Brain pericyte (primary cell): ENCODE measurements at places on chromosomes 12 and 14.

DNA sequence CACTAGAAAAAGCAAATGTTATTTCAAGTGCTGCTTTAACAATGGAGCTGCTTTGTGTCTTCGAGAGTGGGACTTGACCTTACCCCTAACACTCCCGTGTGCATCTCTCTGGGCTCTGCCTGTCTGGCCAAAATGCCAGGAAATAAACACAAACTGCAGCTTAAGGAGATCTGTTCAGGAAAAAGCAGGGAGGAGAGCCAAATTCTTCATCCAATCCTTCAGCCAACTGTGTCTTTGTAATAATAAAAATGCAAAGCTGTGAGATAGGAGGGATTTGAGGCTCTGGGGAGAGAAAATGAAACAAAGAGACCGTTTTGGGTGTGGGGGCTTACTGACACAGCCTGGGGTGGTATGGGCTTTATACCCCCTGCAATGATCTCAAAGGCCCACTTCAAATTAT is 85.8 kb upstream of the WSCD2 start:
- no peak for DNase-seq

GRCh38 chr14:64266239-64266638 is 27.9 kb downstream of the ESR2 start:
- DNase-seq = no peak

DNA sequence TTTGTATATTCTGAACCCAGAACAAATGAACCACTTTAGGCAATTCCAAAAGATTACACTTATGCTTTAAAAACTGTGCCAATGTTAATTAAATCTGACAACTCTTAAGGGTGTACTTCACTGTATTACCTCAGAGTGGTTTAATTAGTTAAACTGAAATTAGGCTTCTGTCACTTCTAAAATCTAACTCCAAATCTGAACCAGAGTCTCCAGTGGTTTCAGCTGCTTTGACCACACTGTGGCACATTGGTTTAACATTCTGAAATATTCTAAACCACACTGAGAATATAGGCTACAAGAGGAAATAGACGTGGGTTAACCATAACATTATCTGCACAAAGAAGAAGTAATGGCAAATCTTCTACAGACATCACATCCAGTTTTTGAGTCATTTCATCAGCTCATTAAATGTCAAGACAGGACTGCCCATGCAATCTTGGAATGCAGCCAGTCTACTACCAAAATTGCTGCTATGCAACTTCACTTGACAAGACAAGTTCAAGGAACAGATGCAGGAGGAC is 94.8 kb downstream of the LRP6 start:
- no peak for DNase-seq

DNA sequence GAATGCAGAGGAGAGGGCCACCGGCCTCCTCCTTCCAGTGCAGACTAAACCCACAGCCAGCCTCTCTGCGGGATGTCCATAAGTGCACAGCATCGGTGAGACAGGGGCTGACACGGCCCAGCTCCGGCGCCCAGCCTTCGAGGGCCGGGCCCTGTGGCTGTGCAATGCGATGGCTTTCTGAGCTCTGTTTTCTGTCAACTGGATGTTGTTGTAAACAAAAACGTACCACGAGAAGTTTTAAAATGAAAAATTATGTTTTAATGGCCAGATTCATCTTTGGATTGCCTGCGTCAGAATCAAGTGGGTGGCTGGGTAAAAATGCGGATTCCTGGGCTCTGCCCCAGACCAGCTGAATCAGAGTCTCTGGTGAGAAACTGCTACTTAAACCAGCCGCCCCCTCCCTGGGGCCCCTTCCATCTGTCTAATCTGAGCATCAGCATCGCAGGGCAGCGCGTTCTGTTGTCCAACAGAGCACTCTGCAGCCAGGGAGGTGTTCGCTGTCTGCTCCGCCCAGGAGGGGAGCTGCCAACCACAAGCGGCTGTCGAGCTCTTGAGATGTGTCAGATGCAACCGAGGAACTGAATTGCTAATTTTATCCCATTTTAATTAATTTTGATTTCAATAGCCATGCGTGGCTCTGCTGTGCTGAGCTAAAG is 133.4 kb downstream of the RFLNA start:
- DNase-seq = no peak

DNA sequence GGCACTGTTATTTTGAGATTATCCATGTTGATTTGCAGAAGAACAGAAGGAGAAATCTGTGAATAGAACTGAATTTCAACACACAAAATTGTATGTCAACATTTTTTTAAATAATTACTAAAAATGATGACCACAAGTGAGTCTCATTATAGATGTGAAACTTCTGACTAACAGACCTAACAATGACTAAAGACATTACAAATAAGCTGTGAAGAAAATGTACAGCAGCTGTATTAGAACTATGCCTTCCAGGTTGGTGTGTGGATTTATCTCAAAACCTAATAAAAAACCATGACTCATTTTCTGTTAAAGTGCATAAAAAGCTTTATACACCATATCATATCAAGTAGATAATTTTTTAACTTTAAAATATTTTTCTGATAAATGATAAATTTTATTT is 22.5 kb upstream of the FOXG1 start:
- no peak for DNase-seq

GRCh38 chr14:65210118-65210821 is 108.0 kb upstream of the MAX start:
- DNase-seq = no peak

DNA sequence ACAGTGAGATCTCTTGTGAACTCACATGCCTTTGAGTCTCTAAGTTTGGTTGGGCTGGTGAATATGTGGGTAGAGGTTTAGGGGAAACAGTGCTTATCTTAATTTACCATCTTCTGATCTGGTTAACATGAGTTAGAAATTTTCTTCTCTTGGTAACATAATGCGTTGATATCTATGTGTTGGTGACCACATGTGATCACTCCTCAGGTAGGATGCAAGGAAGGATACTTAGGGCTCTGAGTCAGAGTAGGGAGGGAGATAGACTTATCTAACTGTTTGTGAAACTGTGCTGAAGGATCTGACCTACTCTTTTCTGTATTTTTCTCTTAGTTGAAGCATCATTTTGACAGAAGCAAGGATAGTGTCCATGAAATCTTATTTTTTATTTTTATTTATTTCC is 23.1 kb downstream of the FAM234B start:
- no peak for DNase-seq

DNA sequence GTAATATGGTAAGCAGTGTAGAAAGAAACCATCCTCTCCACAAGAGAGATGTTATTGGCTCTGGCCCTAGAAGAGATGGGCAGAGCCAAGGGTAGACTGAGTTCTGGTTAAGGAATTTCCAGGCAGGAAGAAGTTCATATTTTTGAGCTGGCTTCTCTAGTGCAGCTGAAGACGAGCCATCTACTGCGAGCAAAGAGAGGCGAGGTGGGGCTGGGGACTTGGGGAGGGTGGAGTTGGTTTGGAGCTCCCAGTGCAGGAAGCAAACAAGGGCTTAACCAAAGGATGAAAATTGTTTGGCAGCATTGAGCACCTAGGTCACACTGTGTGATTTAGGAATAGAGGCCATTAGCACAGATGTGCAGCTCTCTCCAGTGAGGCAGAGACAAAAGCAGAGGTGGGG is 239.6 kb downstream of the ZFP36L1 start:
- DNase-seq = no peak

- no peak for DNase-seq
Measured at GRCh38 chr12:82055391-82055790, 296.2 kb upstream of the PPFIA2 start.

- no peak for DNase-seq
Measured at GRCh38 chr14:93976477-93977057, at the start of gene ASB2. ASB2 (minus strand) TSS chr14:93976570; CDS start chr14:93964539, 12,031 bp downstream.

DNA sequence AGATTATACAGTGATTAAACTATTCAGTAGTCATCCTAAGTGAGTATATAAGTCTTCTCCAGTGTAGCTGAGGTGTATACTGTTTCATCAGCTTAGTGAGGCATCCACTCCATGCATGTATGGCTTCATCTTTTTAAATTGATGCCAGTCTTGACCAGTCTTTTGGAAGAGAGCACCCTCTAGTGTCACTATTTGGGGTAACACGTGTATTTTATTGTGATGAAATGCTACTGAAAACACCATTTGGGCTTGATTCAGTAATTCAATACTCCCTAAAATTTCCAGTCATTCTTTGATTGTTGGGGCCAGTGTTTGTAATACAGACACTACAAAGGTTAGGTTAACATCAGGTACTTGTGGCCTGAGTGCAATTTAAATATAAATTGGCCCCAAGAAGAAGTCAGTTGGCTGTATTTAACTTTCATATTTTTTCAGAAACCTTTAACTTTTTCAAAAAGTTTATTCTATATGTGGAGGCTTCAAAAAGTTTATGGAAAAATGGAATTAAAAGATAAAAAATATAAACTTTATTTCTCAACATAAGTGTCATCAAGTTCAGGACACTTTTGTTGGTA is 35.3 kb downstream of the MIPOL1 start:
- DNase-seq = no peak

GRCh38 chr12:29374913-29375312 is 6.1 kb downstream of the ERGIC2 start:
- DNase-seq = no peak

GRCh38 chr14:56334458-56334857 is 216.2 kb downstream of the PELI2 start:
- no peak for DNase-seq

DNA sequence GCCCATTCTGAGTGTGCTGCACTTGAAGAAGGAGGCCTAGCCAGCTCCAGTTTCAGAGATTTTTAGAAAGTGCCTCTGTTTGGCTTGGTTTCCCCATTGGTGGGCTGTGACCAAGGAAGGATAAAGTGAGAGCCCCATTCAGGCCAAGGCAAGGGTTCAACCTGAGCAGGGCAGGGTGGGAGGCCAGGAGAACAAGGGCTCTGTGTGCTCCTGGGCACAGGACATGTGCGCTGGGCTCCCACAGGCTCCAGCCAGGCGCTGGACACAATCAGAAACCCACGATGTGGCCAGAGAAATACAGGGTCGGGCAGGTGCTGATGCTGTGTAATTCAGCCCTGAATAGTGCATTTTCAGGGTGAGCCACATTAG is 23.1 kb downstream of the WSCD2 start:
- DNase-seq = no peak

- DNase-seq = no peak
Measured at GRCh38 chr14:90905531-90905930, 89.3 kb upstream of the TTC7B start.

DNA sequence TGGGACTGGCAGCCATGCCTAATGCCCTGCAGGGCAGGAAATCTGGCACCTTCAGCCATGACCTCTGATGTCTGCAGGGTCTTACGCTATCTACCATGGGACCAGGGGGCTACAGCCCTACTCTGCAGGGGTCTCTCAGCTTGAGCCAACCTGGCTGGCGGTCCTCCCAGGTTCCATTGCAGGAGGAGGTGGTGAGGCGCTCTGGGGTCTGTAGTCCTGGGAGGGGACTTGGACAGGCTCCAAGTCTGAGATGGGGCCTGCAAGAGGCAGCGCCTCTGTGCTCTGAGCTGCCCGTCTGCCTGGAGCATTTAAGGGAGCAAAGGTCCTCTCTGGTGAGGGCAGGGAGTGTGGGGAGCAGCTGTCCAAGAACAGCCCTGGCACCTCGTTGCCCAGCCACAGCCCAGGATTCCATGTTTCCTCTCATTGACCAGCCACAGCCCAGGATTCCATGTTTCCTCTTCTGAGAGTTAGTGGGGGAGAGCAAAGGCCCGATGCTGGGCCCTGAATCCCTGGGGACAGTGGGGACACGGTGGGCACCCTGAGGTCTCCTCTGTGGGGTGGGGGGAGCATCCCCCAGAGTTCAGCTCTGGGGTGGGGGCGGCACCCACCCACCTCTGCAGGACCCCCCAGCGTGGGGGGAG is 655 bp downstream of the PLD4 start:
- no peak for DNase-seq

DNA sequence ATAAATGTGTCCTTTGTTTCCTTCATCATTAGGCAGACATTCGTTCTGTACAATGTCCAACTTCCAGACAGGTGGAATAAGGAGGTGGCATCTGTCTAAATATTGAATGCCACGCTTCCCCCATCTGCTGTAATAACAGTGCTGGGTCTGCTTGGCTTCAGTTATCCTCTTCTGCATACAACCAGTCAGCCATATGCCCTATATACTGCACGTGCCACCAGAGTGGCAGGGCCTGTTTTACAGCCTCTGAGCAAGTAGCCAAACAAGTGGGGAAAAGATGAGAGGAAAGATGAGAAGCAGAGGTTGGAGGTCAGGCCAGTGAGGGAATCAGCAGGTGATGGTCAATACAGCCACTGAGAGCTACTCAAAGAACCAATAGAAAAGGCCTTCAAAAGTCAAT is 55.4 kb downstream of the OTX2 start:
- DNase-seq = no peak

- DNase-seq = no peak
Measured at GRCh38 chr12:69991690-69992288, 166.8 kb downstream of the MYRFL start.

DNA sequence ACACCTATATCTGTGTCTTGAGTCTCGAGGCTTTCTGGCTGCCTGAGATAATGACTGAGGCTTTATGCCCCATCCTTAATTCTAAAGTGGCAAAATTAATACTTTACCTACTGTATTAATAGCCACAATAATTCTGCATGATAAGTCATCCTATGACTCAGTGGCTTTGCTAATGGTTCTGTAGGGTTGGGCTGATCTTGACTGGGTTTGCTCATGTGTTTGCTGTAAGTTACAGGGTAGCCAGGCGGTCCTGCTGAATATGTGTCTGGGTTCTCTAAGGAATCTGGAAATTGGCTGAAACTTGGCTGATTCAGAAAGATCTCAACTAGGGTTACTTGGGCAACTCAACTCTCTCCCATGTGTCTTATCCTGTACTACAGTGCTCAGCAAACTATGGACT is 21.7 kb downstream of the MGST1 start:
- DNase-seq = no peak

DNA sequence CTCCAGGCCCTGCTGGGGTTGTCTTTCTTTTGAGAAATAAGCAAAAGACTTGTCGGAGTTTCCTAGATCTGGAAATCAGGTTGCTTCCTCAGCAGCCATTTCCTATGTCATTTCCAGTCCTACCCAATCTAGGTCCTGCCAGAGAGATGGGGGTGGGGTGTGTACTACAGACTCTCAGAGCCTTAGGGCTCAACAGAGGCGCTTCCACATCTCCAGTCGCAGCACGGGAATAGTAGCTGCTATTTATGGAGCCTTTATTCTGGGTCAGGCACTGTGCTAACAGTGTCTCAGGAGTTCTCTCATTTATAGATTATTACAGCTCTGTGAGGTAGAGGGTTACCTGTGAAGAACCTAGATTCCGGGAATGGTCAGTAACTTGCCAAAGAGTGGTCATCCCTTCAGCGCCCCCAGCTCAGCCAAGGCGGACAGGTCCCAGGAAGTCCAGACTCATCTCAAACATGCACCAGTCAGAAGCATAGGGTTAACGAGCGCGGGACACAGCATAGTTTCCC is 21.9 kb downstream of the DHRS2 start:
- DNase-seq = no peak
